HT-29 (cell line): ENCODE measurements at places on chromosomes 3 and 15. TPM values are rescaled to one million over a fixed set of nuclear protein-coding genes. Genes with fewer than 3 reads are reported as not detected.
A peak's percentile ranks its signal among the peaks of the same experiment; 100 is the strongest.

GRCh38 chr15:64017082-64017588, 29.1 kb downstream of the DAPK2 start:
- DNase-seq, result peak; percentile 79

DNA sequence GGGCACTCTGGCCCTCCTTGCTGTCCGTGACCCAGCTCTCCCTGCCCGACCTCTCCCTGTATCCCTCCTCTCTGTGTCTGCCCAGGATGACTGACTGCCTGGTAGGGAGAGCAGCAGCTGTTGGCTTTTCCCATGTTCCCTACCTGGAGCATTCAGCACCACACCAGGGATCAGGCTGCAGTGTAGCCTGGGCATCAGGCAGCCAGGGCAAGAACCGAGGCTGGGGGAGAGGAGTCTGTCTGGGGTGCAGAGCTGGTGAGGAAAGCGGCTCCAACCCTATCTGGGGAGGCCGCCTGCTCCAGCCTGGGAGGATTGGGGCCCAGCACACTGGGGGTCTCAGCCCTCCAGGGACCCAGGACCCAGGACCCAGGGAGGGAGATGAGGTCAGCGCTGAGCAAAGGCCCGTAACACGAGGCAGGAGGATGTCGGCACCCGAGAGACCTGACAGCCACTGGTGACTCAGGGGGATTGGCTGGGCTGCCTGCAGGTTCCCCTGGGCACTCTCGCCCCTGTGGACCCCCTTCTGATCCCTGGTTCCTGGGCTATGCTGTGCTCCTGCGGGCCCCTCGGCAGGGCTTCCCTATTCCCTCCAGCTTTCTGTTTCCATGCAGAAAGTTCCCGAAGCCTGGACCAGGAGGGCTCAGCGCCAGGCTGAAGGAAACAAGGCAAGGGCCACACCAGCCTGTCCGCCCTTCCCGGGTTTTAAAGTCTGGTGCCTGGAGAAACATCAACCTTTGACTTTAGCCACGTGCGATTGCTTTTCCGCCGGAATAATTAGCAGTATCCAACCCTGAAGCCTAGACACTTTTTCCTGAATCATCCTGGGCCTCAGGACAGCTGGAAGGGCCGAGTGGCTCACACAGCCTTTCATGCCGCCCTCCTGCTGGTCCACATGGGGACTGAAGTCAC, 128.2 kb upstream of the MEF2A start:
- DNase-seq, result no peak

GRCh38 chr15:38588672-38589071, 24.1 kb upstream of the RASGRP1 start:
- no peak for DNase-seq

DNA sequence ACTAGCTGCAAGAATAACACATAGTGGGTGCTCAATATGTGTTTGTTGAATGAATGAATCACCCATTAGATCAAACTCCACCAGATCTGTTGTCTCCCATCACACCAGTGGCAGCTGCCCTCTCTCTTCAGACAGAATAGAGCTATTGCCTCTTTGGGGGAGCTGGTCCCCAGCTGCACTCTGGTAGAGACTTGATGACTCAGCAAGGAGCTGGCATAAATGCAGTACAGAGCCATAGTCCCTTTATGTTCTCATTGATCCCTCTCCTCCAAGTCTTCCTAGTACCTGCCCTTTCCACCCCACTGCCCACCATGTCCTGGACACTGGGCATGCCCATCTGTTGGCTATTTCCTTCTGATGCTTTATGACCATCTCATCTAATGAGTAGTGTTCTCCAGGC, 361.9 kb downstream of the LRTM1 start:
- DNase-seq, result no peak

RAD51 gene
- total RNA-seq, result 15.7 and 16.1 TPM in 2 replicates

DNA sequence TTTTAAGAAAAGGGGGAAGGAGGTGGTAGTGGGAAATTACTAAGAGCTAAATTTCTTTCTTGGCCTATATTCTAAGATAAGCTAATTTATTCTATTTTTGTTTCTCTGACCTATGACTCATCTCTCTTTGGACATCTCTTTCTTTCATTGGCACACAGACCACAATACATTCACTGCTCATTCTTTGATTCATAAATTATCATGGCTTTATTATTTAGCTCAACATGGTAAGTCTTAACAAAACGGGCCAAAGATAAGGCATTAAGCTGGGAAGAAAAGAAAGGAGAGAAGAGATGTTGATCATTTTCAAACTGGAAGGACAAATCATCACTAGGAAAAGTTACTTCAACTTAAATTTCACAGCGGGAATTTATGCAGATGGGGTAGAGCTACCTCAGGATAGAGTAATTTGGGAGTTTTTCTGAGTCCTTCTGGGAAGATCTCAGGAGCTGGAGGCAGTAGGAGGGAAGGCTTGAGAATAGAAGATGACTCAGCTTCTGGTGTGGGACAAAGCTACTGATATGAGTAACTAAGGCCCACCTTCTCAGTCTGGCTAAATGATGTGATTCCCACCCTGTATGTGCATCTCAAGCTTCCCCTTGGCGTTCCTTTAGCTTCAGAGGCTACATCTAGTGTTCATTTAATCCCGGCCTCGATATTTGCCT, 7.5 kb upstream of the ALCAM start:
- no peak for DNase-seq

DNA sequence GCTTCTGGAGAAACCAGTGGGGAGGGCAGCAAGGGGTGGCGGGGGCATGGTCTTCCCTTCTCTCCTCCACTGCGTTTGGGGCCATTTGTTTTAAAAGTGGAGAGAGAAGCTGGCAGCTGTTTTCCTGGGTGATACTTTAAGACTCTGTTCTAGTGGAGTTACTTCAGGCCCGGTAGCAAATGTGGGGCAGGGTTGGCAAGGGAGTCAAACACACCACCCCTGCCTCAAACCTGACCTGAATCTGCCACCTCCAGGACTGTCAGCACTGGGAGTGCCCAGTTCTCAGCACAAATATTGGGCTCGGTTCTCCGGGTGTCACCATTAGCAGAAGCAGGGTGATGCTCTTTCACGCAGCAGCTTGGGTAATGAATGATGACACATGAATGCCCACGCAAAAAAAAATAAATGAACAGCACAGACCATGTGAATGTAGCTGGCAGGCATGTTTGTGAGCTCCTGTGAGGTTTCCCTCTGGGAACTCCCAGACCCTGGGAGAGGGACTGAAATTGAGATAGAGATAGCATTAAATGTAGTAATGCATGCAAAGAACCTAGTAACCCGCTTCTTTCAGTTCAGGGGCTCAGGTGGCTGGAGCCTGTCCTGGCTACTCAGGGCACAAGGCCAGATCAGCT, 424.0 kb downstream of the MCTP2 start:
- no peak for DNase-seq

XCR1 gene
- total RNA-seq, result not detected in 2 replicates

GRCh38 chr3:96813134-96813819, 1.1 kb upstream of the EPHA6 start:
- no peak for DNase-seq

GRCh38 chr3:167783781-167784180, 48.3 kb downstream of the SERPINI1 start:
- DNase-seq, result no peak

CCR8 gene
- not detected in 2 replicates for total RNA-seq

- no peak for DNase-seq
These were observed 607 bp upstream of the GHSR start for GRCh38 chr3:172448661-172449465.

ITIH3 gene
- total RNA-seq, result not detected in 2 replicates

DNA sequence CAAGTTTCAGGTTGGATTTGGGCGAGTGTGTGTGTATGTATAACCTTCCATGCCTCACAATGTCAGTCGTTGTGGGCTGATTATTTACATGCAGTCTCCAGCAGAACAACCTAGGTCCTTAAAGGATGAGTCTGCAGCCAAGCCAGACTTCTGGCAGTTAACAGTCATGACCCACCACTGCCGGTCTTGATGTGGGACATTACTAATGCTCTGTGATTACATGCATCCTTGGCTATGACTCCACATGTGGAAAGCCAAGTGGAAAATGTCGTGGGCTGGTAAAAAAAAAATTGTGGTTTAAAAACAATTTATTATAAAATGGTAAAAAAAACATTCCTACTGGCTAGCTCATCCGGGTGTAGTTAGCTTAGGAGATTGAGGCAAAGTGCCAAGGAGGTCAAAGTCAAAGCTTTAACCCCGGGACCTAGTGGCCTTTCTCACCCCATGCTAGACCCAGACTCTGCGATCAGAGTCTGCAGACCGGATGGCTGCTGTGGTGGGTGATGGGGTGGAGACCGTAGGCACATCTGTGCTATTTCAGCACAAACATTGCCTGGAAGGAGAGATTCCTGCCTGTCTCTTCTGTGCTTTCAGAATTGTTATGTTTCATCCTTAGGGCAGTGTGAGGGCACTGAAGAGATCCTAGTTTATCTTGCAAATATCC, 6.8 kb downstream of the RARRES1 start:
- DNase-seq, result peak; percentile 52

- no peak for DNase-seq
These were observed 98.0 kb upstream of the TLE3 start for GRCh38 chr15:70195587-70196305.

MTFMT gene
- total RNA-seq, result 17.1 and 23.1 TPM in 2 replicates

- DNase-seq, result no peak
These were observed 63.0 kb downstream of the ST3GAL6 start for GRCh38 chr3:98826126-98826525.

- no peak for DNase-seq
These were observed 2.6 kb downstream of the ITIH1 start for GRCh38 chr3:52779837-52780585.

DNA sequence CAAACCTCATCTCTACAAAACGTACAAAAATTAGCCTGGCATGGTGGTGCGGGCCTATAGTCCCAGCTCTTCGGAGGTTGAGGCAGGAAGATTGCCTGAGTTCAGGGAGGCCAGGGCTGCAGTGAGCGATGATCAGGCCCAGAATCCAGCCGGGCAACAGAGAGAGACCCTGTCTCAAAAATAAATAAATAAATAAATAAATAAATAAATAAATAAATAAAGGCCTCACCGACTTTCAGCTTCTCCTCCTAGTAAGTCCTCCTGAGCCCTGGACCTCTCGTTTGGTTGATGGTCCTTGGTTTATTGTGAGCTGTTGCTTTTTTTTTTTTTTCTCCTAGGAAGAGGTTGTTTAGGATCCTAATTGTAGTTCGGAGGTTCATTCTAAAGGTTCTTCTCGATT, 25.1 kb downstream of the WDR73 start:
- no peak for DNase-seq

BHLHE40 gene
- 22.1 and 26.1 TPM in 2 replicates for total RNA-seq

DNA sequence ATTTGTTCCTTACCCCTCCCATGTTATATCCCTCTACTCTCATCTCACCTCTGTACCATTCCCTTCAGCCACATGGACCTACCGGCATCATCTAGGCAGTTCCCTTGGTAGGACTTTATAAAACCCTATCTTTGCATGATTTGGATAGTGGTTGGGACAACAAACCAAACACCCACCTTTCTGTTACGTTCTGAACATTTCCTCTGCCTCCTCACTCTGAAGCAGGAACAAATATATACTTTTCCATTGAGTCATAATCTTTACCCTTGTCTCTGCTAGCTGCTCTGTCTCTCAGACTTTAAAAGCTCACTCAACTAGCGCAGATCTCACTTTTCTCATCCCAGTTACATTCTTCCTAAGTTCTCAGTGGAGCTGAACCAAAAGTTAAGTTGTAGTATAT, 17.8 kb downstream of the UBXN7 start:
- DNase-seq, result no peak

DNA sequence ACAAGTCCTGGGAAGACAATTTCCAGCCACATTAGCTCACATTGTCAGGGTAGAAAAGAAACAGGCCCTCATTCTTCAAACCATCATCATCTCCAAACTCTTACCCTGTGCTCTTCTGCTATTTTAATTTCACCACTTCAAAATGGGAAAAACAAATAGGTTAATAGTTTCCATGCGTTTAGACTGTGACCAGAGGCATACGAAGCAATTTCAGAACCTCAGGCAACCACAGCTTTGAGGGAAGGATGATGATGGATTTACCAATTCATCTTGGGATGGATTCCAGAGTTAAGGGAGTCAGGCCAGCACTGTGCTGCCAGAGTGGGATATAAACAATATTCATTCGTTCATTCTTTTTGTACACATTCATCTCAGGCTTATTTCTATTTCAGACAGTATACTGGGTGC, 307.8 kb upstream of the TPRG1 start:
- DNase-seq, result no peak
